ENCODE measurements at places on chromosomes 4 and X.

- DNase-seq = no peak
These were observed 14.1 kb downstream of the MFAP3L start for GRCh38 chr4:170011921-170012628.

- DNase-seq = no peak
These were observed 53.4 kb downstream of the FAT4 start for GRCh38 chr4:125368146-125368545.

DNA sequence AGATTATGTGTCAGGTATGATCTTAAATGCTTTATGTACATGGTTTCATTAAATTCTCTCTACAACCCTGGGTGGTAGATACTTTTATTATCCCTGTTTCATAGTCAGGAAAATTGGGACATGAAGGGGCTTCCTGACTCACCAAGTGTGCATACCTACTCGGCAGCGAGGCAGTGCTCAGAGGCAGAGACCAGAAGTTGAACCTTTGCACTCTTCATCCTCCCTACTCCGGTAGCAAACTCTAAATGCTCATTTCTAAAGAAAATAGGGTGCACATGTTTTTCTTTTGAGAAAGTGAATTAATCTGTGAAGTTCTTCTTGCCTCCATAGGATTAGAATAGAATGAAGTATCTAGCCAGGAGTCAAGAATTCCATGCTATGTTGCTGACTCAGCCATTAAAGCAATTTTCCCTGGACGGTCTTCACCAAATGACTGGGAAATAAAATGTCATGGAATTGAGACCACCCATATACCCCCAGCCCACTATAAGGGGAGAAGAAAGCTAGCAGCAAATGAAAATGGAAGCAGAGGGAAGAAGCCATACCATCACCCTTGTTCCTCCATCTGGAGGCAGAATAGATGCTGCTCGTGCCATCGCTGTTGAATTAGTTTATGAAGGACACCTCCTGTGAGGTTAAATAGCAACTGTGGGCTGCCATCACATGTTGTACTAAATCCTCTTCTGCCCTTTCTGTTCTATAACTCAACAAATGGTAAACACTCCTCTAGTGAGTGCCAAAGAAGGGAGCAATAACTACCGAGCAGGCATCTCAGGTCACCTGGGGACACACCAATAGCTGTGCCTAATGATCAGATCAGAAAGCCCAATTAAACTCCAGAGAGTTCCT, 355.4 kb downstream of the CAMK2D start:
- DNase-seq = no peak

DNA sequence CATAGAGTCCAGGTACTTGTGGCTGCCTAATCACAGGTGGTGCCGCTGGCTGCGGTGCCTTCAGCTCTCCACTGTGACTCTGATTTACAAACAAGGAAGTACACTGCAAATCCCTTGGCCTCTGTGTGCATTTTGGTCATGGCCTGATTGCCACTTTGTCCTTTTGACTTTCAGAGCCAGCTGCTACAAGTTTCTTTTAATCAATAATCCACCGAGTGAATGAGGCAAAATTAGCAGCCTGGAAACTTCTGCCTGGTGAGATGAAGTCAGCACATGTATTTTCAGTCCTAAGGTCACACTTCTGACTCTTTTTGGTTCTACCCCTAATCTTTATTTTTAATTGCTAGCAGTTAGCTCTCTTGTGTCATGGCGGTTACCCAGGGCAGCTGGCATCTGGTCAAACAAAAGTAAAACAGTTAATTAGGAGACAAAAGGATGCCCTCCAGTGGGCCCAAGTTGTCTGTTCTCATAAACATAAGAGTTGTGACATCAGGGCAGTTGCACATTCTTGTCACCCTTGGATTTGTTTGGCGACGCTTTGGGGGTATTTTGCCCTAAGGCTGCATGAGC, 62.3 kb upstream of the LNX1 start:
- DNase-seq = peak; percentile 20

- no peak for DNase-seq
These were observed 178.3 kb downstream of the TMA16 start for GRCh38 chr4:163672751-163673150.

DNA sequence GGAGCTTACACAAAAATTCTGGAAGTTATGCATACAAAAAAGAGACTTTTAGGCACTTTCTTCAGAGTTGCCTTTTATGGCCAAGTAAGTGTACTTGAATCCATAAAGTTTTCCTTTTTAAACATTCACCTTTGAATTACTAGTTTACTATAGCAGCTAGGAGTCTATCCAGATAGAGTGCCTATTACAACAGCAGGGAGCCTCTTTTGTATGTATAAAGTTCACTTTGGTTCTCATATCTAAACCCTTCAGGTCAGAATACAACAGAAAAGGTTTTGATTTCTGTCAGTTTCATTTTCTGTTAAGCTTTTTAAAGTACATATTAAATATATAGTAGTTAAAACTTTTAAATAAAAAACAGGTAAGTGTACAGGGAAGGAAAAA, 51.4 kb upstream of the IL13RA1 start:
- no peak for DNase-seq

- no peak for DNase-seq
These were observed 193.8 kb upstream of the RBPJ start for GRCh38 chr4:26126994-26127393.

DNA sequence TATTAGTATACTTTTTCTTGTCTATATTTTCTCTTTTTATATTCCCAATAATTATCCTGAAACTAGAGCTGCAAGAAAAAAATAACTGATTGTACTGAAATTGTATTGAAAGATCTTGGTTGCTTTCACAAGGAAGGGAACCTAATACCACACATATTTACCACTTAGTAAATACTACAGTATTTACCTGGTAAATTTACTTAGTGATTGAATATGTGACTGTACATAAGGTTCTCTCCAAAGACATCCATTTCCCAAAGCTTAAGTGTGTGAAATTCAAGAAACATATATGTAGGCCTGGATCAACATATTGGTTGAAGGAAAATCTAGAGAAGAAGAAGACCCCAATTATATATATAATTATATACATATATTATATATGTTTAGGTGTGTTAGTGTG, 1272.7 kb downstream of the C4orf33 start:
- no peak for DNase-seq

DNA sequence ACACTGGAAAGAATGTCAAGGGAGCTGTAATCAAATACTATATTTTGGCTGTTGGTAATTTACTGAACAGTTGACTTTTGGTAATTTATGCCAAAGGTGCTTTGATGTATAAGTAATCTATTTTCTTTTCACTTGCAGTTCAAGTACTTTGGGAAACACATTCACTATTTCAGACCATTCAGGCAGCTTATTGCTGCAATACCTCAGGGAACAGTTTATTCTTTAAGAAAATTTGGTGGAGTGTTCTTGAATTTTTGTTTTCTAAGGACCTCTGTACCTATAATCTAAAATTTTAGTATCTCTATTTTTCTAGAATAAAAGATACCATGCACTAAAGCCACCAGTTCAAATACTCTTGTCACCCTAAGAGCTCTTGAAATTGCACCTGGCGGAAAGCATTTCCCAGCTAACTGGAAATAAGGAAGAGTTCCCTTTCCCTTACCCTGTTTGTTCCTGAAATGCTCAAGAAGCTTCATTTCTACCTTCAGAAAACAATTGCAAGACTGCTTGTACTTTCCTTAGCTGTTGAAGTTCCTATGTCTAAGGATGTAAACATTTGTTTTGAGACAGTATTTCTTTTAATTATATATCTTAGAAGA, 633.5 kb upstream of the FAT1 start:
- no peak for DNase-seq

- no peak for DNase-seq
These were observed 329.5 kb downstream of the GRIA2 start for GRCh38 chr4:157550028-157550427.

GRCh38 chrX:112235547-112235946, 153.0 kb upstream of the TRPC5 start:
- no peak for DNase-seq

- DNase-seq = no peak
These were observed 100.3 kb upstream of the FRG1 start for GRCh38 chr4:189840356-189840755.

GRCh38 chr4:47746122-47746521, 91.7 kb downstream of the CORIN start:
- DNase-seq = no peak

DNA sequence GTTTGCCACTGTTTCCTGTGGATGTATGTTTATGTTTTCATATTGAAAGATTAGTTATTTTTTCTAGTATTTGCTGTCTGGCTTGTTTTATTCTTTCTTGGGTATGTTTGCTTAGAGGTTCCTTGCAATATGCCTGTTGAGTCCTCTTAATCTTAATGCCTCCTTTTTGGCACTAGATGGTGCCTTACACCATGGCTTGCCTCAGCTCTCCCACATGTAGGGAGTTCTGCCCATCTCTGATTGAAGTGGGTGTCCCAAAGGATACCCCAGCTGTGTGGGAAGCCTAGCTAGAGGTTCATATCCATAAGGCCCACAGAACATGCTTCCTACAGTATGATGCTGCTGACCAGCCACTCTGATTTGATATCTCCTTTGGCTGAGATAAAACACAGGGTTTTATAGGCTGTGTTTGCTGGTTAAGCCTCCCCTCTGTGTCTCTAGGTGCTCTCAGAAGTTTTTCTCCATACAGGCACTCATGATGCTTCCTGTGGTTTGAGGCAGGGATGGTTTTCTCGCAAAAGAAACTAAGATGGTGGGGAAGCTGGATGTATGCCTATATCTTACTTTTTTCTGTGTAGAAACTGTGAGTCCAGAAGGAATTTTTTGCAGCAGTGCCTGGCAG, 162.4 kb downstream of the ASB9 start:
- peak; percentile 5 for DNase-seq

- no peak for DNase-seq
These were observed 122.4 kb downstream of the LARP7 start for GRCh38 chr4:112759313-112759712.

GRCh38 chr4:184253072-184253420, 35.4 kb upstream of the ENPP6 start:
- DNase-seq = no peak

DNA sequence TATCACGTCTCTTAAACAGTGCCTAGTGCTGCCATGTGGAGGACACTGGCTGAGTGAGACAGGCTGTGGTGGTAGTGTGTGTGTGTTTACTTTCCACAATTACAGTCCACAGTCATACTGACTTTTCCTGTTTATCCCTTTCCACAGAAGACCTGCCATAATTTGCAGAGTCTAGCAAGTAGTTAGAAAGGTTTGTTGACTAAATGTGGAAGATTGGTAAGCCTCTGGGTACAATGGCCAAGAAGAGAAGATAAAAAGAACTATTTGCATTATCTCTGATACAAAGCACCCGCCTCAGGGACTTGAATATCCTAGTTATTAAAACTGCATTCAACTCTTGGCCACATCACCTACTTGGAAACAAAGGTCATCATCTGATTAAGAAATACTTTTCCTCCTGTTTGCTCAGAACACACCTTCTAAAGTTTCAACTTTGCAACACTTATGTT, 89.1 kb downstream of the FAM13A start:
- no peak for DNase-seq

- no peak for DNase-seq
These were observed 739.2 kb downstream of the KCTD8 start for GRCh38 chr4:43709443-43709842.

DNA sequence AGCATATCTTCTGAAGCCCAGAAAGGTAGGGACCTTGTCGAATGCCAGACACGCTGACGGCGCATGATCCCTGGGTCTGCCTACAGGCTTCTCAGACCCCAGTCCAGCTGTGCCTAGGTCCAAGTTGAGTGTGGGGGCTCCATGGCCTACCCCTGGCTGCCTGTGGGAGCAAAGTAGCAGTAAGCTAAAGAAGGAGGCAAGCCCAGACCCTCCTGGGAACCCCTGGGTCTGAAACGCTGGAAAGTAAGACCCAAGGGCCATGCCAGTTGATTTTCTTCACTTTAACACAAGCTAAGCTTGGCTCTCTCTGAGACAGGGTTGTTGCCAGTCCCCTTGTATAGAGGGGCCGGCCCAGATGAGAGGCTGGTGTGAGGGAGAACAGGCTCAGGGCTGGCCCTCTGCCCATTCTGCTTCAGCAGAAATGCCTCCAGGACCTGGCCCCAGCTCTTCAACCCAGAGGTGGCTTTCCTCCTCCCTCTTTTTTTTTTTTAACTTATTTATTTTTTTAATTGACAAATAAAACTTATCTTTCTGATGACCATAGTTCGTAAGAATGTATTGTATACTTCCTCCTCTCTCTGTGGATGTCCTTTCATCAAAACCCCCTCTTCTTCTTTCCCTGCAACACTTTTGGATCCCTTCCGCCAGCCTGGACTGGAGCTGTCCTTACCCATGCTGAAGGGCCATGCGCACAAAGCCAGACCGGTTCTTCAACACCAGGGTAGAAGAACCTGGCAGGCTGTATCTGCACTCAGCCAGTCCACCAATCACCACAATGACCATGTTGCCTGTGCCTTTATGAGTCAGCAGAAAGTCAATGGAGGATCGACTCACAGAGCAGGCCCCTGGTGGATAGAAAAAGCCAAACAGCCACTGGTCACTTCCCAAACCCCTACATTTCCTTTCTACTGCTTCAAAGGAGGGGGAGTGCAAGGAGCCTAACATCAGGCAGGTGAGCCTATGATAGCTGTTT, 7.1 kb downstream of the AWAT2 start:
- DNase-seq = no peak

GRCh38 chr4:76023389-76023788, at the start of gene CXCL10:
CXCL10 (minus strand) TSS chr4:76023497; CDS start chr4:76023431, 66 bp downstream.
- DNase-seq = no peak

DNA sequence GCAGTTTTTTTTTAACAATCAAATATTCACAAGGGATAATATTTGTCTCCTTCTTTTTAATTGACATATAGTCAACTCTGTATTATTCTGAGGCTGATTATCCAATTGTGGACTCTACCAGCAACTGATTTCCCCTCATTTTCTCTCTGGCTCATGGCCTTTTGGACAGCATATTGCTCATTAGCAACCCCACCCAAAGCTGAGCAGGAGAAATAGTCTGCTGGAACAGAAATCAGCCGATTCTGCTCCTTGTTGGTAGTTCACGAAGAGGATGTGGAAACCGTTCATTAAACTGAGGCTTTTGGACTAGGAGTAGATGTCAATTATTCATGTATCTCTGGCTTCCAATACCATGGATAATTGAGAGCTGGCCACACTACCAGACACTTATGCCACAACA, 428.4 kb upstream of the INTU start:
- DNase-seq = no peak

- DNase-seq = no peak
These were observed 18.7 kb downstream of the PIGG start for GRCh38 chr4:517806-518070.

GRCh38 chr4:76449362-76449767, 14.3 kb downstream of the SHROOM3 start:
- no peak for DNase-seq

GRCh38 chr4:7347981-7348380, 86.7 kb downstream of the PSAPL1 start:
- DNase-seq = no peak

DNA sequence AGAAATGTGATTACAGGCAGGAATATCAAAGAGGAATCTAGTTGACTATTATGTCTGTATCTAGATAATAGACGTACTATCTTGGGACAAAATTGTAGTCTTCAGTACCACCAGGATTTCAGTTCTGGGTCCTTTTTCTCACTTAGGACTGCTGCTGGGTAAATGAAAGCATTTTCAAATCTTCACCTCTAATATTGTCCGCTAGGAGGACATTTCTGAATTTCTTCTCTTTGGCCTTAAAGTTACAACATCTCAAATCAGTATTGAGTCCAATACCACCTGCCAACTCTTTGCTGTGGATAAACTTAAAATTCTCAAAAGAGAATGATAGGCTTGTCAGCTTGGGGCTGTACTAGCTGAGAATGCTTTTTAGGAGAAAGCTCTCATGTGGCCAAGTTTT, 6.0 kb downstream of the FGF16 start:
- no peak for DNase-seq

GRCh38 chr4:133145241-133145640, 3.9 kb upstream of the PCDH10 start:
- no peak for DNase-seq

GRCh38 chrX:45824471-45824870, 623.8 kb upstream of the DIPK2B start:
- DNase-seq = peak; percentile 8

Measured in NCI-H526 (cell line).